ENCODE measurements at places on chromosomes 16 and 17.
A peak's percentile ranks its signal among the peaks of the same experiment; 100 is the strongest.

DNA sequence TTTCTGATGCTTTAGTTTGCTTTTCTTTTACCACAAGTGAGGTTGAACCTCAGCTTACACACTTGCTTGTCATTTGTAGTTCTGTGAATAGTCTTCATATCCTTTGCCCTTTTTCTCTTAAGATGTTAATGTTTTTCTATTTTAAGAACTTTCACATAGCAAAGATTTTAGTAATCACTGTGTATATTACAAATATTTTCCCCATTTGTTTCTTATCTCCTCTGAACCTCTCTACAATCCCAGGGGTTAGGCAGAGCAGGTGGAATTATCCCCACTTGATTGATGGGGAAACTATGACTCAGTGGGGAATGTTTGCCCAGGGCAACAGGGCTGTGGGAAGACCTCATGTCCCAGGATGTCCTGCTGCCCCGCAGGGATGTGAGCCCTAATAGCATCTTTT is 11.7 kb upstream of the MYH3 start:
- no peak for DNase-seq

- DNase-seq, result no peak
These were observed 7.3 kb downstream of the DBNDD1 start for GRCh38 chr16:90011908-90012501.

GRCh38 chr16:74275031-74275636 is 21.5 kb upstream of the PSMD7 start:
- DNase-seq, result no peak

DNA sequence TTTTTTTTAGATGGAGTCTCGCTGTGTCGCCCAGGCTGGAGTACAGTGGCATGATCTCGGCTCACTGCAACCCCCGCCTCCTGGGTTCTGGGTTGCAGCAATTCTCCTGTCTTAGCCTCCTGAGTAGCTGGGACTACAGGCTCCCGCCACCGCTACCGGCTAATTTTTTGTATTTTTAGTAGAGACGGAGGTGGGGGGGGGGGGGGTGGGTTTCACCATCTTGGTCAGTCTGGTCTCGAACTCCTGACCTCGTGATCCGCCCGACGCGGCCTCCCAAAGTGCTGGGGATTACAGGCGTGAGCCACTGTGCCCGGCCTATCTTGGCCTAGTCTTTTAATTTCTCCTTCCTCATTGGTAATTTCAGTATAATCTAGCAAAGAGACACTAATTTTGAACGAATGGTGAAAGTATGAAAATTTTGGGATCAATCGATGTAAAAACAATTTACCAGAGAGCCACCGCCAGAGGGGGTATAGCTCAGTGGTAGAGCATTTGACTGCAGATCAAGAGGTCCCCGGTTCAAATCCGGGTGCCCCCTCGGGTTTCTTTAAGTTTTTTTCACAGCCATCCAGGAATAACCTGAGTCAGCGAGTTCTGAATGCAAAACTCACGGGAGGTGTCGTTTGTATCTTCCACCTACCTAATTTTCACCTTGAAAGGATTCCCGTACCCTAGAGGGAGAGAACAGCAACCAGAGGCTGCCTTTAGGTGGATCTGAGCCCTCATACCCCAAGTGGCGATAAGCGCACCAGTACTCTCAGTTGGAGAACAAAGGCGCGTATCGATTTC is 2.5 kb upstream of the LASP1 start:
- peak; percentile 57 for DNase-seq

DNA sequence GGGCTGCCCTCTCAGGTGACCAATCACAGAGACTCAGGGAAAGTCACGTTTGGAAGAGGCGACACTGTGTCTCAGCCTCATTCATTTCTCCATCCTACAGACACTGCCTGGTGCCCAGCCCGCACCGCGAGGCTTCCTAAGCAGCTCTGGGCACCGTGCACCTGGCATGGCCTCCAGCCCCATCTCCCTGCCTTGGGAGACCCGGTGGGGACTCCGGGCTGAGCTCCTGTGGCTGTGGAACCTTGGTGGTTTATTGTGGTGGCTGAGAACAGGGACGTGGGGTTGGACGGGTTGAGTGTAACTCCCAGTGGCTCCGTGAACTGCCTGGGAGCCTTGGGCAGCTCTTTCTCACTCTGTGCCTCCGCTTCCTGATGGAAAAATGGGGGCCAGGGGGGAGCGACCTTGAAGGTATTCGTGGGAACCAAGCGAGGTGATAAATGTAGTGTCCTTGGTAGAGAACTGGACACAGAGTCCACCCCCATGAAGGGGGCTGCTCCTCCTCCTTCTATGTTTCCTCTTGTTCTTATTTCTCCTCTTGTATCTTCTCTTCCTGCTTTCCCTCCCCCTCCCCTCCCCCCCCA is 215.4 kb downstream of the SEC14L1 start:
- no peak for DNase-seq

DNA sequence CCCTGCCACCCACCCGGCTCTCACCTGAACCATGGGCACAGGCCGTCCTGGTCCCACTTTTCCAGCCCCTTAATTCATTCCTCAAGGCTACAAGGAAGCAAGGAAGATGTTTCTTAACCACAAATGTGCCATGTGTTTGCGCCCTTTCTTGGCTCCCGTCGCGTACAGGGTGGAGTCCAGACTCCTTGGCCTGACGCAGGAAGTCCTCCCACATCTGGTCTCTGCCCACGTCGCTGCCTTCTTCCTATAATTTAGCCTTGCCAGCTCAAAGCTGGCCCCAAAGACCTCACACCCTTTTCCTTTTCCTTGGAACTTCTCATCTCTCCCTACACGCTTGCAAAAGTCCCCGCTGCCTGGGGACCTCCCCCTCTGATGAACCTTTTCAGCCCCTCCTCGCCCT is 38.8 kb upstream of the BHLHA9 start:
- peak; percentile 76 for DNase-seq

GRCh38 chr17:72565006-72565405 is 444.2 kb downstream of the SOX9 start:
- no peak for DNase-seq

DNA sequence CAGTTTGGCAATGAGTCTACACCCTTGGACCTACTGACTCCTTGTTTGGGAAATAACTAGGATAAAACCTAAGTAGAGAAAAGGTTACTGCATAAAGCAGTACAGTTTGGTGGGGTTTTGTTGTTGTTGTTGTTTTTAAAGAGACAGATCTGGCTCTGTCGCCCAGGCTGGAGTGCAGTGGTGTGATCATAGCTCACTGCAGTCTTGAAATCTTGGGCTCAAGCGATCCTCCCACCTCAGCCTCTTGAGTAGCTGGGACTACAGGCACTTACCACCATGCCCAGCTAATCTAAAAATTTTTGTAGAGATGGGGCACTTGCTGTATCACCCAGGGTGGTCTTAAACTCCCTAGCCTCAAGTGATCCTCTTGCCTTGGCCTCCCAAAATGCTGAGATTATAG is 1.2 kb downstream of the PDP2 start:
- DNase-seq, result no peak

- DNase-seq, result peak; percentile 74
These were observed 20.2 kb downstream of the NGFR start for GRCh38 chr17:49515196-49515770.

- peak; percentile 78 for DNase-seq
These were observed at the start of gene DNAH2 for GRCh38 chr17:7716901-7717755. TSS of gene DNAH2 (plus strand) at chr17:7717744. CDS start at chr17:7719735, 1,991 bp downstream.

GRCh38 chr16:80346111-80346632 is 194.6 kb upstream of the DYNLRB2 start:
- no peak for DNase-seq

DNA sequence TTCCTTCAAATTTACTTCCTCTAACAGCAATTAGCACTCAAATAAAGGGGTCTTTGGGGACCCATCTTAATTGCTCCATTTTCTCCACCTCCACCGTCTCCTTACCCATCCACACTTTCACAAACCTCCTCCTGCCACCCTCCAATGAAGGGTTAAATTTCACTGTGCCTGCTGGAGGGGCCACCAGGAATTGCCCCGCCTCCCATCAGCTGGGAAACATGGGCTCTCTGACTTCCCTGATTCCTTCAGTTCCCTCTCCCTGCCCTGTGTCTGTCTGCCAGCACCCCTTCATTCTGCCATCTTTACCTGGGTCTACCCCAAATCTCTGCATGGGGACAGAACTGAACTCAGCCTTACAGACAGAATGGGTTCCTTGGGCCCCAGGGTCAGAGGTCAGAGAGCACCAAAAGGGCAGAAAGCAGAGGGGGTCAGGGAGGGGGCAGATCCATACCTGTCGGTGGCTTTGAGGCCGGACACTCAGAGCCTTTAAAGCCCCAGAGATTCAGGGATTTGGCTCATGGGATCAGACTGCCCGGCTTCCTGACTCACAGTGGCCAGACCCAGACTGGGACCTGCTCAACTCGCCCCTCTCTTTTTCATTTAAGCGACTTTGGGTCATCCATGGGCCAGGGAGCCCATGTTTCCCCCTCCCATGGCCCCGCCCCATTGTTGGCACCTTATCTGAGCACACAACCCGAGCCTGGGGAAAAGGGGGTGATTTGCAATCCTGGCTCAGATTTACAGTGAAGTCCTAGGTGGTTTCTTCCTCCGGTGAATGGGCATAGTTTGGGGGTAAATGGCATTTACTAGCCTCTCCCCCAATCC is 17.6 kb upstream of the SP2 start:
- DNase-seq, result no peak

- DNase-seq, result no peak
These were observed 161.4 kb upstream of the C16orf82 start for GRCh38 chr16:26905336-26905735.

Measured in transverse colon (tissue), 4 donors.